Activated T-cell treated with anti-CD3 and anti-CD28 coated beads, Interleukin-2, amount 50 U/mL, for 1 hour (primary cell): ENCODE measurements at places on chromosomes 7 and 10.

GRCh38 chr7:148156233-148156632 lies 434.3 kb upstream of the C7orf33 start:
- DNase-seq = no peak

DNA sequence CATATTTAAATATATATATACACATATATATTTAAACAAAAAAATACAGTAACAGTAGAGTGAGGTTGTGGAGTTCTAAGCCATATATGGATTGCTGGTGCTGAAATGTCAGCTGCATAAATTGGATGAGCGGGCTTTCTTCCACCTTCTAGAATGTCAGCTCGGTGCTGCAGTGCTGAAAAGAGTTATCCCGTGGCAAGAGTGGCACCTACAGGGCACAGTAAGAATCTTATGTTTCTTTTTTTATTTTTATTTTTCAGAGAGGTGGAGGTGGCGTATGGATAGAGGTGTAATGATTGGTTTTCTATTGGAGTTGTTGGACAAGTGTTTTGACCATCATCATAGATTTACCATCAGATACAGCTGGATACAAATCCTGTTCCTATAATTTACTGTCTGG lies 86.2 kb upstream of the DYNC1I1 start:
- DNase-seq = no peak

GRCh38 chr7:84331616-84332015 lies 137.0 kb upstream of the SEMA3A start:
- DNase-seq = no peak

GRCh38 chr10:66627156-66627555 lies 298.7 kb upstream of the LRRTM3 start:
- no peak for DNase-seq

DNA sequence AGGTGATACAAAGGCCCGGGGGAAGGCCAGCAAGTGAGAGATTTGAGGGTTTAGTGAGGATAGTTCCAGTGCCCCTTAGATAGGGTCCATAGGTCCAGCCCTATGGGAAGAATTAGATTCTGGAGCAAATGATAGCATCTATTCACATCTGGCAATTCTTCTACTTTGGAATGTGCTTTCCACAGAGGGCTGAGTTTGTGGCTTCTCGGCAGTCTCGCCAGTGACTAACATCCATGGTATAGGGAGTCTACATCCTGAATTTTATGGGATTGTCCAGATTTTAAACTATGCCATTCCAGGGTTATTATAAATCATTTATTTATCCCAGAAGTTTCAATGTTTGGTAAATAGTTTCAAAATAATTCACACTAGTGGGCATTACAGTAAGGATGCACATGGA lies 207.3 kb upstream of the ADO start:
- no peak for DNase-seq

- DNase-seq = no peak
These were observed 32.3 kb upstream of the KCNMA1 start for GRCh38 chr10:77669892-77670291.

GRCh38 chr7:2444476-2444875 lies 31.7 kb downstream of the GRIFIN start:
- DNase-seq = no peak

DNA sequence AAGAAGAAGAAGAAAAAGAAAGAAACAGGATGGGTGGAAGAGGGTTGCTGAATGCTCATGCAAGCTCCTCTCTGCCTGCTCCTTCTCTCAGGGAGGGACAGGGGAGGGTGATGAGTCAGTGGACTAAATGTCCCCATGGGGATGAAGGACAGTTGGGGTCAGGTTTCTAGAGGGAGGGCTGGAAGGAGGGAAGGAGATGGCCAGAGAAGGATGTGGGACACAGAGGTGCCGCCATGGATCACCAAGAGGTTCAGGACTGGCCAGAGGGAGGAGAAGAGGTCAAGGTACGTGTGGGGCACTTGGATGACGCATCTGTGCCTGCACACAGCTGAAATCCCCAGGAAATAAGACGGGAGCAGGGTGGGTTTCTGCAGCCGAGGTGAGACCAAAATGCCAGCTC lies 88.9 kb upstream of the GTF2I start:
- no peak for DNase-seq
